ENCODE measurements at places on chromosomes 6 and 20.

- DNase-seq, result no peak
Measured at GRCh38 chr6:169205176-169206160, 48.2 kb downstream of the THBS2 start.

DNA sequence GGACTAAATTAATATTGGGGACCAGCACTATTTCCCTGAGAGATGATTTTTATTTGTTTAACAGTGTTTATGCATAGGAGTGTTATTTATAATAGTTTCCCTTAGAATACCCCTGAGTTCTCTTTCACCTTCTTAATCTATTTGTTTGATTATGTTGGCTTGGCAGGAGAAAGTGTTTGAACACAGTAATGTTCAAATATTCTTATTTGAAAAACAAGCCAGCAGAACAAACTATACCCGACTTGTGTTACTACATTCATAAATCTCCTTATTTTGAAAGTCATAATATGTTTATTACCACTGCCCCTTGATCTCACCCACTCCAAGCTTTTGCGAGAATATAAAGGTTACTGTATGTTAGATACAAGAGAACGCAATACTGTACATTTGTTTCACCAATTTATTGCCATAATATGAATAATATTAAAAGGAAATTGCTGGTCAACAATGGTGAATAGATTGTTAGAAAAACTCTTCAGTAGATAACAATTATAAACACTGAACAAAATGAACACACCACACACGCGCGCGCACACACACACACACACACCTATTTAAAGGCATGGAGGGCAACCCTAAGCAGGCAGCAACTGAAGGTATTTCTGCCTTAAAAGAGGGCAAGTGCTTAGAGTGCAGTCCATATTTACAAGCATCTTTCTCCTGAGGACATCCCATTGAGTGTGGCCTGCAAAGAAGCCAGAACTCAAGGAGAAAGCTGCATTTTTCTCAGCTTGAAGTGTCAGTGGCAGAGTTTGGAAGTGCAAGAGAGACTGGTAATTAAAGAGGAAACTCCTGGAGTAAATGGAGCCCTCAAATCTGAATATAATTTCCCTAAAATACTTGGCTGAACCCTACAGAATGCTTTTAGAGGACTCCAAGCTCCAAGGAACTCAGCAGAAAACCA lies 279.4 kb upstream of the MAN1A1 start:
- DNase-seq, result no peak

GRCh38 chr6:98957450-98957849 lies 9.7 kb upstream of the FBXL4 start:
- no peak for DNase-seq

GRCh38 chr6:157429248-157429647 lies 48.3 kb downstream of the ZDHHC14 start:
- DNase-seq, result no peak

- DNase-seq, result no peak
Measured at GRCh38 chr6:87897663-87898062, 150.0 kb upstream of the SPACA1 start.

GRCh38 chr6:147905711-147906110 lies 397.2 kb downstream of the SAMD5 start:
- DNase-seq, result no peak

DNA sequence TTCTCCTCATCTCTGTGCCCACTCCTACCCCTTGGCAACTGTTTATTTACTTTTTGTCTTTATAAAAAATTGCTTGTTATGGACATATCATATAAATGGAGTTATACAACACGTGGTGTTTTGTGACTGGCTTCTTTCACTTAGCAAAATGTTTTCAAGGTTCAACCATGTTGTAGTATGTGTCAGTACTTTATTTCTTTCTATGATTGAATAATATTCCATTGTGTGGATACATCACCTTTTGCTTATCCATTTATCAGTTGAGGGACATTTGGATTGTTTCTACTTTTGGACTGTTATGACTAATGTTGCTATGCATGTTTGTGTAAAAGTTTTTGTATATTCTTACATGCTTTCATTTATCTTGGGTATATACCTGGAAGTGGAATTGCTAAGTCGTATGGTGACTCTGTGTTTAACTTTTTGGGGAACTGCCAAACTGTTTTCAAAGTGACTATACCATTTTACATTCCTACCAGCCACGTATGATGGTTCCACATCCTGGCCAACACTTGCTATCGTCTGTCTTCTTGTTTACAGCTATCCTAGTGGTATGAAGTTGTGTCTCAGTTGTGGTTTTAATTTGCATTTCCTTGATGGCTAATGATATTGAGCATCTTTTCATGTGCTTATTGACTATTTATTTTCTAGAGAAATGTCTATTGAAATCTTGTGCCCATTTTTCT lies 84.4 kb downstream of the SLX4IP start:
- no peak for DNase-seq

GRCh38 chr6:23841116-23841515 lies 284.9 kb upstream of the NRSN1 start:
- no peak for DNase-seq

DNA sequence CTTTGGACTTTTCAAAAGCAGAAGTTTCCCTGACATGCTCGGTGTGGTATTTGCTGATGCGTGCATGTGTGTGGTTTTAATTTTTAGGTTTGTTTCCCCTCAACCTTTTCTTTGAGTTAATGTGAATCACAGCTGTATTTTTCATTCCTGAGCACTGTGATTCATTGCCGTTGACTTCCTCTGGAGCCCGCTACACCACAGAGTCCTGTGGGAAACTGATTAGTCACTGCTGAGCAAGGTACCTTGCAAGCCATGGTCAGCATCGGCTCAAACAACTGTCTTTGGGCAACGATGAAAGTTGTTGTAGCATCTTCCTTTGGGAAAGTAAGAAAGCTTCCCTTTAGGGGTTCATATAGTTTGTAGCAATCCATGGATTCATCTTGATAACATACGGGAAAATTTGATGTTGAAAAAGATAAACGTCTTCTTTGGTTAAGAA lies 57.5 kb downstream of the RIN2 start:
- DNase-seq, result no peak

- no peak for DNase-seq
Measured at GRCh38 chr6:154379585-154379984, 23.0 kb upstream of the IPCEF1 start.

- DNase-seq, result no peak
Measured at GRCh38 chr6:109252261-109253041, 129.8 kb downstream of the CD164 start.

GRCh38 chr6:35668096-35668495 lies 20.6 kb downstream of the FKBP5 start:
- DNase-seq, result no peak

GRCh38 chr6:40274058-40274457 lies 313.1 kb downstream of the LRFN2 start:
- no peak for DNase-seq

DNA sequence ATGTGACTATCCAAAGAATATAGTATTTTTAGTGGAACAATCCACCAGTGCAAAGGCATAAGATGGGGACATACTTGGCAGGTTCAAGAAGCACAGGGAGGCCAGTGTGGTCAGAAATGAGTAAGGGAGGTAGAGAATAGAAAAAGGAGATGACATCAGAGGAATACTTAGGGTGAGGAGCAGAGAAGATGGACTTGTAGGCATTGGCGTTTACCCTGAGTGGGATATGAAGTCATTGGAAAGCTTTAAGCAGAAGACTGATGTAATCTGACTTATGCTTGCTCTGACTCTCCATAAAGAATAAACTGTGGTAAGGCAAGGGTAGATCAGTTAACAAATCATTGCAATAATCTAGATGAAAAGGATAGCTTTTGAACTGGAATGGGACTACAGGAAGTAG lies 228.7 kb downstream of the GJA1 start:
- DNase-seq, result no peak

GRCh38 chr6:168929871-168930450 lies 323.7 kb downstream of the THBS2 start:
- peak; percentile 33 for DNase-seq

DNA sequence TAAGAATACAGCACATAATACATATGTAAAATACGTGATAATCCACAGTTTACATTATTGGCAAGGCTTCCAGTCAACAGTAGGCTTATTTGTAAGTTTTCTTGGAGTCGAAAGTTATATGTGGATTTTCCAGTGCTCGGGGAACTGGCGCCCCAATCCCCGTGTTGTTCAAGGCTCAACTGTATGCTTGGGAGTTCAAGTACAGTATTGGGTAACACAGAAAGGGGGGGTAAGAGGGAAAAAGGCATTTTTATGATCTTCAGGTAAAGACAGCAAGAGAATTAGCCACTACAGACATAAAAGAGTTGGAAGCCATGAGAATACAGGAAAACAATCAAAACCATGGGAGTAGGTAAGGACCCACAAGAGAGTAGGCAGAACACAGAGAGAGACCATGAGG lies 16.4 kb downstream of the PSMB1 start:
- DNase-seq, result no peak

DNA sequence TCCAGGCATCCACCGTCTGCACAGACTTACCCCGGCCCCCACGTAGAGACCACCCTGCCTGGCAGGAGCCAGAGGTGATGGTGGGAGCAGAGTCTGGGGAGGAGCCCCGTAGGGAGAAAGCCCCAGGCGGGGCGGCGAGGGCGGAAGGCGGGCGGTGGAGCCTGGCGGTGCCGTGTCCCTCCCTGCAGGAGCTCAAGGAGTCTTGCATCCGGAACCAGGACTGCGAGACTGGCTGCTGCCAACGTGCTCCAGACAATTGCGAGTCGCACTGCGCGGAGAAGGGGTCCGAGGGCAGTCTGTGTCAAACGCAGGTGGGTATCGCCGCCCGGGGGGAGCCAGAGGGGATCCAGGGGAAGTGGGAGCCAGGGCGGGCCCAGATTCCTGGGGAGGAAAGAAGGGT lies 6.0 kb downstream of the CLPSL1 start:
- DNase-seq, result no peak

DNA sequence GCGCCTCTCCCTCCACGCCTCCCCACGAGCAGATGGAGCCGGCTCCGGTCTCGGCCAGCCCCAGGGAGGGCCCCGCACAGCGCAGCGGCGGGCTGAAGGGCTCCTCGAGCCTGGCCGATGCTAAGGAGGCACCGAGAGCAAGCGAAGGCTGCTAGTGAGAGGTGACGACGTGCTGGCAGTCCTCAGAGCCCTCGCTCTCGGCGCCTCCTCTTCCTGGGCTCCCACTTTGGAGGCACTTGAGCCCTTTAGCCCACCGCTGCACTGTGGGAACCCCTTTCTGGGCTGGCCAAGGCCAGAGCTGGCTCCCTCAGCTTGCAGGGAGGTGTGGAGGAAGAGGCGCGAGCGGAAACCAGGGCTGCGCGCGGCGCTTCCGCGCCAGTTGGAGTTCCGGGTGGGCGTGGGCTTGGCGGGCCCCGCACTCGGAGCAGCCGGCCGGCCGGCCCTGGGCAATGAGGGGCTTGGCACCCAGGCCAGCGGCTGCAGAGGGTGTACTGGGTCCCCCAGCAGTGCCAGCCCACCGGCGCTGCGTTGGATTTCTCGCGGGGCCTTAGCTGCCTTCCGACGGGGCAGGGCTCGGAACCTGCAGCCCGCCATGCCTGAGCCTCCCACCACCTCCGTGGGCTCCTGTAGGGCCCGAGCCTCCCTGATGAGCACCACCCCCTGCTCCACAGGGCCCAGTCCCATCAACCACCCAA lies 2.5 kb upstream of the TMEM14C start:
- DNase-seq, result peak; percentile 85

DNA sequence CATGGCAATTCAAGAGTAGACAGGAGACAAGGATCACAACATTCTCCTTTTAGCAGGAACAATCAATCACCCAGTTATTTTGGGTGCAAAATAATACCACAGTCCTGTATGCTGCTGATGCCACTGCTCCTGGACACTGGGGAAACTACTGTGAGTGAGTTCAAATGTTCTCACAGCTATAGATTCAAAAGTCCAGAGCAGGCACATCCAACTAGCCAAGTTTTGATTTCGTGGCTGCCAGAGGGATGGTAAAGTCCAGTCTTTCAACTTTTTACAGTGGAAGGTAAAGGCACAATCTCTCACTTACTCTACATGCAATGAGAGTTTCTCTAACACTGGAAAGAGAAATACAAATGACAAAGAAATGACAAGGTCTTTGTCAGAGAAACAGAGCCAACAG lies 26.9 kb upstream of the TSHZ2 start:
- no peak for DNase-seq

DNA sequence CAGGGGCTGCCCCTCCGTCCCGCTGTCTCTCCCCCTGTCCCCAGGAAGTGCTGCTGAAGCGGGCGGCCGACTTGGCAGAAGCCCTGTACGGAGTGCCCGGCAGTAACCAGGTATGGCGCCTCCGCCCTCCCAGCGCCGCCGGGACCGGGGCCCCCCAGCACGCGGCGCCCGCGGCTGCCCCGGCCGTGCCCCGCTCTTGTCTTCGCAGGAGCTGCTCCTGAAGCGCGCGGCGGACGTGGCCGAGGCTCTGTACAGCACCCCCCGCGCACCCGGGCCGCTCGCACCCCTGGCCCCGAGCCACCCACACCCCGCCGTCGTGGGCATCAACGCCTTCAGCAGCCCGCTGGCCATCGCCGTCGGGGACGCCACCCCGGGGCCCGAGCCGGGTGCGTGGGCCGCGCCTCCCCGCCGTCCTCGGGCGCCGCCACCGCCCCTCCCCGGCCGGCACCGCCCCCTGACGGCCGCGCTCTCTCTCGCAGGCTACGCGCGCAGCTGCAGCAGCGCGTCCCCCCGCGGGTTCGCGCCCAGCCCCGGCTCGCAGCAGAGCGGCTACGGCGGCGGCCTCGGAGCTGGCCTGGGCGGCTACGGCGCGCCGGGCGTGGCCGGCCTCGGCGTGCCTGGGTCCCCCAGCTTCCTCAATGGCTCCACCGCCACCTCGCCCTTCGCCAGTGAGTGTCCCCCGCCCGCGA lies 48.4 kb downstream of the CPXM1 start:
- DNase-seq, result peak; percentile 81

DNA sequence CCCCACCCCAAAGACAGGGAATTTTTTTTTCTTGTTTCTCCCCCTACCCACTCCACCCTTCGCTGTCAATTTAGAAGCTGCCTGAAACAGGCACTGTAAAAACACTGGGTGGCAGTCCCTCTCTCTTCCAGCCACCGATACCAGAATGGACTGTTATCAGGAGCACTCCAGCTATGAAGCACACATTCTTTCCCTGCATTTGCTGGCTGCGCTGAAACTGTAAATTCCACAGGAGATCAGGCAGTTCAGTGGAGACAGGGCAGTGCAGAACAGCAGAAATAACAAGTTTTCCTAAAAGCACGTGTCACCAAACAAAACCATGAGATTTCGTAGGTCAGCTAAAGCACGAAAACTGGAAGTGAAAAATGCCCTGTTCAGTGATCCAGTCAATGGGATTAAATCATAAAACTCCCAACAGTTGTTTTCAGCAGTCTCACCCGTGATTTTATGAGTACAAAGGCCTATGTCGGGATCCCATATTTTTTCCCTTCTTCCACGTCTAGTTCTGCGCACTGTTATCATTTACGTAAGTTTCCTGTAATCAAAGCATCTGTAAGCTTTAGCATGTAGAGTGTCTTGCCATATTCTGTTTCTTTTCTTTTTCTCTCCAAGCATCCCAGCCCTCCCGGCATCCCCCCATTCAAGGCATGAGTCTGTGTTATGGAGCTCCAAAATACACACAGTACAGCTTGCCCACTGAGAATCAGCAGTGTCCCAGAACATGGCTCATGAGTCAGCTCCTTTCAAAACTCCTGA lies 359.9 kb upstream of the EPHA7 start:
- no peak for DNase-seq

DNA sequence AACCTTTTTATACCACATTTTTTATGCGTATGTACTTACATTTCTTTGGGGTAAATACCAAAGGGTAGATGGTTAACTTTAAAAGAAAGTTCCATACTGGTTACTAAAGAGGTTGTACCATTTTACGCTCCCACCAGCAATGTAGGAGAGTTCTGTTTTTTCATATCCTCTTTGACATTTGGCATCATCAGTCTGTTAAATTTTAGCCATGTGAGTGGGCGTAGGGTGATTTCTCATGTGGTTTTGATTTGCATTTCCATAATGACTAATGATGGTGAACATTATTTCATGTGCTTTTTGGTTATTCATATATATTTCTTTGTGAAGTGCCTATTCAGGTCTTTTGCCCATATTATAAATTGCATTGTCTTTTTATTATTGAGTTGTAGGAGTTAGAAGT lies 194.2 kb downstream of the PRL start:
- DNase-seq, result no peak

Data from activated CD8-positive, alpha-beta memory T cell treated with anti-CD3 and anti-CD28 coated beads for 24 hours (primary cell).